Frontal cortex (tissue), 4 donors: ENCODE measurements at places on chromosomes 2 and 18. TPM values are rescaled to one million over a fixed set of nuclear protein-coding genes. Genes with fewer than 3 reads are reported as not detected.

FN1 gene
- 99.9 TPM for total RNA-seq

CRYGC gene
- not detected for total RNA-seq

TRPM8 gene
- 0.41 TPM for total RNA-seq

SPP2 gene
- total RNA-seq, result not detected
